ENCODE measurements at places on chromosomes 13 and 19.

GRCh38 chr19:41923045-41923788 lies 5.0 kb downstream of the ERFL start:
- no peak for DNase-seq

DNA sequence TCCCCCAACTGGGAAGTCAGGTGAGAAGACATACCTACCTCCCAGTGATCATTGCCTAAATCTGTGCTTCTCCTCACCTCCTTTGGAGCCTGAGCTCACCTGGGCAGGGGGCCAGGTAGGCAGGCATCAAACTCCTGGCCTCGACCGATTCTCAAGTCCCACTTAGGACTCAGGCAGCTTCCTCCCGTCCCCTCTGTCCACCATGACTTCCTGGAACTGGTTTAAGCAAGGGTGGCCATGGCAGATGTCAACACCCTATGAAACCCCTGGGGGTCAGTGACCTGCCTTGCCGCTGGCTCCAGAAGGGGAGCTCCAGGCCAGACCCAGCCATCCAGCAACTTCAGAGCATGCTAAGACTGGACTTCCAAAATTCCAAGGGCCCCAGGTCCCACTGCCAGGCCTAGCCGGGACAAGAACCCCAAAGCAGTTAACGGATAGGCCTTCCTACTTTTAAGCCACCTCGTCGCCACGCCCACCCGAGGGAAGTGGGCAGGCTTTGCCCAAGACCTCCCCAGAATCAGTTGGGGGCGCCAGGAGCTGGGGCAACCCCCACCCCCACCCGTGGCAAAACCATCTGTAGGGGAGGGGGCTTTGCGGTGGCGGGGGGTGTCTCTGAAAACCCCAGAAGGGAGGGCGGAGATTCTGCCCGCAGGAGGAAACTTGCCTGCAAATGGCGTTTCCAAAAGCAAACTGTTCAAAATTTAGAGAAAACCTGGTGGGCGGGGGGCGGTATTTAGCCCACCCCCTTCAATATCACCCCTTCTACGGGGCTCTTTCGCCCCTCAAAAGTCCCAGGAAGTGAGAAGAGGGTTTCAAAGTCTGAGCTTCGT lies 657 bp downstream of the PLIN3 start:
- DNase-seq = no peak

DNA sequence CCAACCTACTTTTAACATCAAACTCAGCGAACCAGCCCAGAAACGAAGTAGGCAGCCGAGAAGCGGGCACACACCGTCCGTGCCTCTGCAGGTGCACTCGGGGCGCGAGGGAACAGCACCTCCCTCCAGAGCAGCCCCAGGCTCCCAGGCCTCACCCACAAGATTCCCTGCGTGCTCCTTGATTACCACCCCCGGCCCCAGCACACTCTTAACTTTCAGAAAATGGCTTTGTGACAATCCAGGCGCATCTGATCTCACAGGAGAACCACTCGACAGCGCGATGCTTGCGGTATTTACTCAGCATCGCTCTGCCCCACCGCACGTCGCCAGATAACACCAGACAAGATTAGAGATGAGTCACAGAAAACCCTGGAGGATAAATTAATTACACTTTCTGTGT lies 134.9 kb upstream of the SPACA7 start:
- DNase-seq = peak; percentile 4

GRCh38 chr13:38785042-38785441 lies 98.2 kb downstream of the FREM2 start:
- no peak for DNase-seq

- no peak for DNase-seq
Observed at GRCh38 chr13:108963846-108964600, 334.6 kb downstream of the MYO16 start.

DNA sequence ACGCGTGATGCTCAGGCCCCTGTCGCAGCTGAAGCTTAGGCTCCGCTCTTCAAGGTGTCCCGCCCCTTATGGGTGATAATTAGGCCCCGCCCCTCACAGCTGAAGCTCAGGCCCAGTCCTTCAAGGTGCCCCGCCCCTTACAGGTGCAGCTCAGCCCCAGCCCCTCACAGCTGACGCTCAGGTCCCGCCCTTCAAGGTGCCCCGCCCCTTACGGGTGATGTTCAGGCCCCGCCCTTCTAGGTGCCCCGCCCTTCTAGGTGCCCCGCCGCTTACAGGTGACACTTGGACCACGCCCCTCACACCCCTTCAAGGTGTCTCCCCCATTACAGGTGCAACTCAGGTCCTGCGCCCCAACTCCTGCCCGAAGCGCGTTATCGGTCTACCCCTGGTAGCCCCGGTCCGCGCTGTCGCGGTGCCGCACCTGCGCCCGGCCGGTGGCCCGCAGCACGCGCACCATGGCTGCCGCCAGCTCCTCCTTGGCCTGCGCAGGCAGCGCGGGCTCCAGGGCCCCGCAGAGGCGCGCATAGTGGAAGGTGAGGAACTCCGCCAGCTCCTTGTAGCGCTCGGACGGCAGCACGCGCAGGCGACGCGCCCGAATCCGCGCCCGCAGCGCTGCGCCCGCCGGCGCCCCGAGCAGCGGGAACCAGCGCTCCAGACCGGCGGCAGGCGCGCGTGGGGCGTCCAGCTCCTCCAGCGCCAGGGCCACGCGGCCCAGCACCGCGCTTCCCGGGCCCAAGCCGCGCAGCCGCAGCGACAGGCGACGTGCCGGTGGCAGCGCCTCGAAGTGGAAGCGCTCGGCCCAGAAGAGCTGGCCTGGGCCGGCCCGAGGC lies 7.3 kb downstream of the RASAL3 start:
- DNase-seq = no peak

DNA sequence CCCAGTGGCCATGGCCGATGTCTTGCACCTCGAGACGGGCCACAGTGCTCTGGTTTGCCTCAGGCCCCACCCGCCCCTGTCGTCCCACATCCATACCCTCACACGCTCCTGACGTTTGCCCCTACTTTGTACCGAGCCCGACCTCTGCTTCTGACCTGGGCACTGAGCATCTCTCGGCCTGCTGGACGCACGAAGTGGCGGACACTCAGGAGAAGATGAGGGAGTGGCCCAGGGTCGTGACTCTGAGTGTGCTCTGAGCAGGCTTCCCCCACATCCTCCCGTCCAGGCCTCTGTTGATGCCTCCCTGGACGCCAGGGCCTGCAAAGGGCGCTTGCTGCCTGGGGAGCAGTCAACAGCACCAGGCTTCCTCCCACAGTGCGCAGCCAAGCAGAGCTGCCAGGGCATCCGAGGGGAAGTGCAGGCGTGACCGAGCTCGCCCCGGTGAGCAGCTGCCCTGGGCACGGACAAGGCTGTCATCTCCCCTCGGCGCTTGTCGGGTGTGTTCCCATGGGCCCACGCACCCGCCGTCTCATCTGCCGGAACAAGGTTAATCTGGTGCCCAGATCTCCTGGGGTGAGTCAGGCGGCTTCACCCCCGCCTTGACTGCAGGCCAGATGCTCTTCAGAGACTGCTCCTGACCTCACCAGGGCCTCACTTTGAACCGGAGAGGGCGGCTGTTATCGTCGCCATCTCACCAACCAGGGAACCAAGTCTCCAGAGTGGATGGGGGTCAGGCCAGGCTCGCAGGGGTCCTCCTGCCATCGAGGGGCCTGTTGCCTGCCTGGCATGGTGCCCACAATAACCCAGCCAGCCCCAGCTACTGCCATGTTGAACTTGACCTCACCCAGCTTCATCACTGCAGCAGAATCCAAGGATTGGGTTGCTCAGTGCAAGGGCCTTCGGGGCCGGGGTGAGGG lies 27.2 kb downstream of the COMP start:
- DNase-seq = no peak

GRCh38 chr19:39865953-39866352 lies 19.8 kb upstream of the FBL start:
- no peak for DNase-seq

- DNase-seq = no peak
Observed at GRCh38 chr13:47025791-47026447, 129.1 kb upstream of the HTR2A start.

- no peak for DNase-seq
Observed at GRCh38 chr13:46396341-46396740, 9.3 kb upstream of the RUBCNL start.

GRCh38 chr13:25473864-25474263 lies 102.1 kb downstream of the ATP8A2 start:
- no peak for DNase-seq

GRCh38 chr19:41397086-41398049 lies at the start of the genes BCKDHA and EXOSC5:
BCKDHA (plus strand) TSS chr19:41397818; CDS start chr19:41397828, 10 bp downstream.
EXOSC5 (minus strand) TSS chr19:41397359; CDS start chr19:41397328, 31 bp downstream.
- DNase-seq = peak; percentile 98

DNA sequence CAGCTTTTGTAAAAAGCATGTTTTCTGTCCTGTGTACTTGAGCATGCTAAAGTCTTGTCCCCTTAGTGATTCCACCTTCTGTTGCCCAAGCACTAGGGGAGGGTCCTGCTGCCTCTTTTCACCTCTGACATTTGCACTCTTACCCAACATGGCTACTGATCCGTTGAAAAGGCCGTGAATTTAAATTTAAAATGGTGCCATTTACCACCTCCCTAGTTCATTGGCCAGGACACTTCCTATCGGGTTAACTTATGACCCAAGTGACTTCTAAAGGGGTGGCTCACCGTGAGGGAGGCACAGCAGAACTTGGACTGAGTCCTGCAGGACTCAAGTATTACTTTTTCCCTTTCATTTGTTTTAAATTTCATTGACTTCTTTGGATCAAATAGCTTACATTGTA lies 33.3 kb upstream of the CEACAM21 start:
- DNase-seq = no peak

- no peak for DNase-seq
Observed at GRCh38 chr13:91596842-91597241, 198.4 kb downstream of the GPC5 start.

- no peak for DNase-seq
Observed at GRCh38 chr19:54047616-54048015, 16.1 kb downstream of the VSTM1 start.

GRCh38 chr13:98581381-98581780 lies 4.5 kb upstream of the STK24 start:
- DNase-seq = no peak

DNA sequence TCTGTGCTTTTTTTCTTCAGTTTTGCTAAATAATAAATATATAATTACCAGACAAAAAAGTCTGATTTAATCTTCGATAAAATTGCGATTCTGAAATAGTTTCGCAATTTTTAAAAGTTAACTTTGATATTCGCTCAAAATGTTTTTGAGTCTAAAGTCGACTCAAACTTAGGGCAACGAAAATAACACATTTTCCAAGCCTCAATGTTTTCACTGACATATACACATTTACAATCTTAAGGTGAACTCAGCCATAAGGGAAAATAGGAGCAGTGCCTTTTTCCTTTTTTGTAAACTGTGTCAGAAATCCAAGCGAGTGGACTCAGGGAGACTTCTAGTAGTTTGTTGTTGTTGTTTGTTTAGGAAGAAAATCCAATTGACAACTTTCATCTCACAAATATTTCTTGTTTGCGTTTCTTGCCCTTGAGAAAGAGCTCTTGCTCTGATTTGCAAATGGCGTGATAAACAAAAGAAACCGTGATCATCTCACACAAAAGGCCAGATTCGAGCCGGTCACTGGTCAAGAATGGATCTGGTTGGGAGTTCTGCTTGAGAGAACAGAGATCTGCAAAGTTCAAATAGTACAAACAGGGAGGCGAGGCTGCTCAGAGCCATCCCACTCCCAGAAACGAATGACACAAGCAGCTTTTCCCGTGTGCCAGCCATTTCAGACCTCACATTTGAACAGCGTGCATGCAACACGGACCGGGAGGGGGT lies 2.1 kb downstream of the SOX21 start:
- DNase-seq = no peak

DNA sequence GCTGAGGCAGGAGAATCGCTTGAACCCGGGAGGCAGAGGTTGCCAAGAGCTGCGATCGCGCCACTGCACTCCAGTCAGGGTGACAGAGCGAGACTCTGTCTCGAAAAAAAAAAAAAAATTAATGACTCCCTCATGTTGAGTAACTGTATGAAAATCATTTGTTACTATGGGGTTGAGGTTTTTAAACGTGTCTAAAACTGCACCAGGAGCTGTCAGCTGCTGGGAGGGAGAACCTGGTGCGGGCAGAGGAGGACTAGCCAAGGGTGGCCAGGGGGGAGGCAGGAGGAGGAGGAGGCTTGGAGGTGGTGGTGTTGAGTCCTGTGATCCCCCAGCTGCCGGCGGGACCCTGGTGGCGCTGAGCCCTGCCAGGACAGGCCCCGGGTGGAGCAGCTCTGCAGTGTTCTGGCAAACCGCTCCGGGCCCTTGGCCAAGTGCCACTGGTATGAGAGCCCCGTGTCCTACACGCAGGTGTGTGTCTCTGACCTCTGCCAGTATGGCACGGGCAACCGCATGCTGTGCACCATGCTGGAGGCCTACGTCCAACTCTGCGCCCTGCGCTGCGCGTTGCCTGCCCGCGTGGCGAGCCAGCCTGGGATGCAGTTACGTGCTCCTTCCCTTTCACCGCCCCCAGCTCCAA lies 17.1 kb upstream of the FXYD3 start:
- DNase-seq = no peak

DNA sequence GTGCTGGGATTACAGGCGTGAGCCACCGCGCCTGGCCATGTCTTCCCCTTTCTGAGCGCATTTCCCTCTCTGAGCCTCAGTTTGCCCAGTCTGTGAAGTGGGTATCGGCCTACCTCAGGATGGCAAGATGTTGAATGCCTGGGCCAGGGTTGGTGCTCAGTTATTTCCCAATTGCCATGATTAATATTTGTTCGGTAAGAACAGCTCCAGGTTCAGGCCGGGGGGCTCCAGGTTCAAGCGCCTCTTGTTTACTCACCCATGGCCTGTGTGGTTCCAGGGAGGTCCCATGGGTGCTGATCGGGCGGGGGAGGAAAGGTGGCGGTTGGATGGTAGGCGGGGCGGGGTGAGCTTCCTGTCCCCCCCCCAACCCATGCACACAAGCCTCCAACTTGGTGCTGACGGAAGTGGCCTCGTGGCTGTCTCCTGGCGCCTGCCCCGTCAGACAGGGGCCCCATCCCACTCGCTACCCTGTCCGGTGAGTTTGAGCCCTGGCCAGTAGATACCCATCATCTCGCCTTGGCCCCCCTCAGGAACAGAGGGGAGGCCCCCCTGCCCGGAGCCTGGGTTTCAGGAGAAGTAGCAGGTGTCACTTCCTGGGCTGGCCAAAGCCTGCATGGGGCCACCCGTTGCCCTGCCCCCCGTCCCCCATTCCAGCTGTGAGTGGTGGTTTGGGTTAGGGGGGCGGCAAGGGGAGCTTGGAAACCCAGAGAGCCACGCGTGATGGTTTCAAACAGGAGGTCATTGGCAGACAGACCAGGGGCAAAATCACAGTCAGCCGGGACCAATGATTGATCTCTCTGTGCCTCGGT lies at the start of gene FCHO1:
TSS of gene FCHO1 (plus strand) at position 375 of the 809 bp plus-strand sequence. CDS start 3,688 bp downstream, outside the sequence.
- no peak for DNase-seq

DNA sequence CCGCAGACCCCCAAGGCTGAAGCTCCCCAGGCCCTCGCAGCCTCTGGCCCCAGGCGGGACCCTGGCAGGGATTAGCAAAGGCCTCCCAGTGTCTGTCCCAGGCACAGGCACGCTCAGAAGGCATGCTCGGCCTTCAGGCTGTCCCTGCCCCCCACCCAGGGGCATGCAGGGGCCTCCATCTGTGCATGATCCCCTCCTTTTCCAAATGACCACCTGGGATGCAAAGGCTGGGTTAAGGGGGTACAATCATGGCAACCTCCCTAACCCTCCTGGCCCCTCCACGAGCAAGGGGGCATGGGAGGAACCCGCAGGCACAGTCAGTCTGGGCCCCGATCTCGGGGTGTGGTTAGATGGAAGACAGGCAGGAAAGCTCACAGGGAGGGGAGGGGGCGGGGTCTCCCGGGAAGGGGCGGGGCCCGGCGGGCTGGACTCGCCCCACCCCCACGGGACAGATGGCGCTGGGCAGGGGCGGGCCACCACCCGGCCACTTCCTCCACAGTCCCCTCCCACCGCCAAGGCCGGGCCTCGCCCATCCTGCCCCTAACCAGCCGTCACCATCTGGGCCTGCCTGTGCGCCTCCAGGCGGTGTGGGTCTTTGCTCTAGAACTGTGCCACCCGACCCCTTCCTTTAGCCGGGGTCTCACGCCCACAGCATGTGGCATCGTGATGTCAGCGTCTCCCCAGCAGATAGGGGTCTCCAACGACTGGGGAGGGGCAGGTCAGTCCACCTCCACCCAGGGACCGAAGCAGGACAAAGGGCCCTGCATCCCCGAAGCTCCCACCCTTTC lies 7.0 kb upstream of the REXO1 start:
- no peak for DNase-seq
